ENCODE measurements at places on chromosomes 3 and 15.
A peak's percentile ranks its signal among the peaks of the same experiment; 100 is the strongest.

DNA sequence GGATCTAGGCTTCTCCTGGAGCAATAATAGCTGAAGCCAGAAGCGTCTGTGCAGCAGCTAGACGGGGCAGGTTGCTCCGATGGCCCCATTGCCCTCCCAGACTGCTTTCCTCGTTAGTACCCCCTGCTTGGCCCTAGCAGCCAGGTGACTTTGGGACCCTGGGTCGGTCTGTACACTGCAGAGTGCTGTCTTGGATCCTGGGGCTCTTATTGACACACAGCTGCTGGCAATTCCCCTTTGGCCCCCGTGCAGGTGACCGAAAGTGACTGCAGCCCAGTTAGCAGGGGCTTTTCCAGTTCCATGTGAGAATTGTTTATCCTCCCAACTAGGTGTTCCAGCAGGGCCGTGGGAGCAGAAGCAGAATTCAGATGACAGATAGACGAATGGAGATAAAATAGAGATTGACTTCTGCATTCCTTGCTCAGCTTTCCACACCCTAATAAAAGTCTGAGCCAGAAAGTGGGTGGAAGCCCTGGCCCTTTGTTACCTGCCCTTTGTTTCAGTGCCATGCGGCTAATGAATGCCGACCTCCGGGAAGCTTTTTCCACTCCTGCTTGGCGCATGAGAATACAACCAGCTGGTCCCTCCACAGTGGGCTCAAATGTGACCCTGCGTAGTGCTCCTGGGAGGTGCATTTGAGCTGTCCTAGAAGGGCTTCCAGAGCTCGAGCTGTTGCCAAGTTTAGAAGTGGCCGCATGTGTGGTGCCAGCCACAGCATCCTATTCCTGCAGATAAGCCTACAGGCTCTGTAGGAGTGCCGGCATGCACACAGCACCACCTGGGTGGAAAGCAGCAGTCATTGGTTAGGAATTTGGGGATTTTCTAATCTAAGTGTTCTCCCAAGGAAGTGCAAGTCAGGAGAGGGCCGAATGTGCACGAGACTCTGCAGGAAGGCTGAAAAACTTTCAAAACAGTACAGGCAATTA is 94.4 kb downstream of the SLCO3A1 start:
- no peak for DNase-seq

DNA sequence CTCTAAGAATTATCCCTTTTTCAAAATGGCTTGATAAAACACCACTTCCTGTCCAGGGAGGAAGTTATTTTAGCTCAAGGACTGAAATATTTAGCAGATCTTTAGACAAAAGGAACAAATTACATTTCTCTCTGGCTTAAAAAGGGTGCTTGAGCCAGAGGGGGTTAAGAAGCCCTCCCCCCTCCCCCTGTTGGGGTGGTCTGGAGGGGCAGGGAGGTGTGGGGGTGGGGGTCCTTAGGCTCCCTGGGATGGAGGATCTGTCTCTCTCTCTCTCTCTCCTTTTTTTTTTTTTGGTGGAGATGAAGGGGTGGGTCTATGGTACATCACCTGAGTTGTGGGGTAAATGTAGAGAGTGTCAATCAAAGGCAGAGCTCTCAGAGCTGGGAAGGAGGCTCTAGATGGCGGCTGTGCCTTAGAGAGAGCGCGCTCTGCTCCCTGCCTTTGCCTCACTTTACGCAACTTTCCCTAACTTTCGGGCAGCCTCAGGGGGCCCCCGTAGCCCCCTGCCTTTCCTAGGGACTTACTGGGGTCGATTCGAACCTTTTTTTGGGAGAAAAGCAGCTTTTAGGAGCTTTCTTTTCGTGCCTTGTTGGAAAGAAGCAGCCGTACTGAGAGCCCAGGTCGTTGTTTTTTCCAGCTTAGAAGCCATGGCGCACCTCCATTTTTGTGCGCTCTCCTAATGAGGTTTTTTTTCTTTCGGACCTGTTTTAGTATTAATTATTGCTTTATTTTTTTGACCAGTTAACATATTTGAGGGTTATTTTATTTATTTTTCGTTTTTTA is at the start of gene CHD2:
Gene CHD2 (plus strand): TSS at position 377 of the 783 bp plus-strand sequence. CDS start 914 bp downstream, outside the sequence.
- peak; percentile 74 for DNase-seq

DNA sequence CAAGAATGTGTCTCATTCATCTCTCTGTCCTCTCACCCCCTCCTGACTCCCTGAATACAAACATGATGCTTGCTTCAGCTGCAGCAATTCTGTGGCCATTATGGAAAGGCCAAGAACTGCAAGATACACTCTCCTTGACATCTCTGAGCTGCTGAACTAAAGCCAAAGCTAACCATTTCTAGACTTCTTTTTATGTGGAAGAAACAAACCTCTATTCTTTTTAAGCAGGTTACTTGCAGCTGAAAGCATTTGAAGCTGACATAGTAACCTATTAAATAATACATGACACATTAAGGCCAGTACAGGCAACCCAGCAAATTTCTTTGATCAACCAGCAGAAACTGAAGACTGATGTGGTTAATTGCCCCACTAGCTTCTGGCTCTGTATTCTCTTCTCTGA is 17.5 kb downstream of the FHIT start:
- no peak for DNase-seq

GRCh38 chr15:49718846-49719245 is 98.0 kb downstream of the DTWD1 start:
- DNase-seq, result no peak

- no peak for DNase-seq
Observed at GRCh38 chr3:114622001-114622400, 328.2 kb downstream of the TIGIT start.

DNA sequence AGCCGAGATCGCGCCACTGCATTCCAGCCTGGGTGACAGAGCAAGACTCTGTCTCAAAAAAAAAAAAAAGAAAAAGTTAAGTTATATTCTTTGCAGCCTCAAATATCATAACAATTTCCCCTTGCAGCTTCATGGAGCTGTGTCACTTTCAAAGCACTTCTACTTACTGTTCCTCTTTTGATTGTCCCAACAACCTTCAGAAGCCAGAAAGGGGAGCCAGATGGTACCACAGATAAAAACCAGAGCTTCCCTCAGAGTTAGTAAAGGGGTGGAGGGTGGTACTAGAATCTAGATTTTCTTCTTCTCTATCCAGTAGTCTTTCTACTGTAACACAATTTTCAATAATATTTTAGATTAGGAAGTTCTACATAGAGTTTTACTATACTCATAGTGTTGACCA is 188.8 kb downstream of the TAFA4 start:
- DNase-seq, result no peak

DNA sequence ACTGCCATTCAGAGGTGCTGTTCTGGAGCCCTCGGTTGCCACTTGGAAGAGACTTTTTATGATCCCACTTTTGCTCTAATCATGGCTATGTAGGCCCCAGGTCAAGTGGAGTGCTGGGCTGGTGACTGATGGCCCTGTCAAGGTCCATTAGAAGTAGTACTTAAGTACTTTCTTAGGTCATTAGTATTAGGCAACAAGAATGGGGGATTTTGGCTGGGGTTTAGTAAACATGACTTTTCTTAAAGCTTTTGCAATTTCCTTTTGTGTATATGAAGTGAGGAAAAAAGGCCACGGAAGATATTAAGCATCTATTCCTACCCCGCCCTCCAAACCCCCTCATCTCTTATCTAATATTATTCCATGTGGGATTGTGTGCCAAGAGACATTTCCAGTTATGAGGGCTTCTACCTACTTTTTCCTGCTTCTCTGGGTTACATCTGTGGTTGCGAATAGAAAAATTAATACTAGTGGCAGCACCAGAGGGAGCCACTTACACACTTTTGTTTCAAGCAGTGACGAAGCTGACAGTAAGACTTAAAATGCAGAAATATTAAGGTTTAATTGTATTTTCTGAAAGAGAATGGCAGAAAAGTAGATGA is 13.9 kb downstream of the NLGN1 start:
- no peak for DNase-seq

DNA sequence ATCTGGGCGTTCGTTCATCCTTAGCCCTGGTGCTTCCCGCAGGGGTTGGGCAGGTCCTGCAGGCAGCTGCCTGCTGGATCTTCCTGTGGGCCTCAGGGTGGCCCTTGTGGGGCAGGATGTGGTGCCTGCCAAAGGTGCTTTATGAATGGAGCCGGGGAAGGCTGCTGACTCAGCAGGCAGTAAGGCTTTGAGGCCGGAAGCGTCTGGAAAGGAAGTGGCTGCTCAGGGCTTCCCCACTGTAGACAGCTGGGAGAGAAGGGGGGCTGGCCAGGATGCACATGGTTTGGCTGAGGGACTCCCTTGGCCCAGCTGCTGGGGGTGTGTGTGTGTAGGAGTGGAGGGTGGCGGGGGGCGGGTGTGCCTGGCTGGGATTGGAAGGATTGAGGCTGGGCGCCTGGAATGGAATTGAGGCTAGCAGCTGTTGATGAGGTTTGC is 12.9 kb downstream of the CD276 start:
- DNase-seq, result no peak

GRCh38 chr15:91054816-91055215 is 32.4 kb upstream of the VPS33B start:
- DNase-seq, result no peak

GRCh38 chr3:158801201-158801600 is 653 bp upstream of the MFSD1 start:
- no peak for DNase-seq

DNA sequence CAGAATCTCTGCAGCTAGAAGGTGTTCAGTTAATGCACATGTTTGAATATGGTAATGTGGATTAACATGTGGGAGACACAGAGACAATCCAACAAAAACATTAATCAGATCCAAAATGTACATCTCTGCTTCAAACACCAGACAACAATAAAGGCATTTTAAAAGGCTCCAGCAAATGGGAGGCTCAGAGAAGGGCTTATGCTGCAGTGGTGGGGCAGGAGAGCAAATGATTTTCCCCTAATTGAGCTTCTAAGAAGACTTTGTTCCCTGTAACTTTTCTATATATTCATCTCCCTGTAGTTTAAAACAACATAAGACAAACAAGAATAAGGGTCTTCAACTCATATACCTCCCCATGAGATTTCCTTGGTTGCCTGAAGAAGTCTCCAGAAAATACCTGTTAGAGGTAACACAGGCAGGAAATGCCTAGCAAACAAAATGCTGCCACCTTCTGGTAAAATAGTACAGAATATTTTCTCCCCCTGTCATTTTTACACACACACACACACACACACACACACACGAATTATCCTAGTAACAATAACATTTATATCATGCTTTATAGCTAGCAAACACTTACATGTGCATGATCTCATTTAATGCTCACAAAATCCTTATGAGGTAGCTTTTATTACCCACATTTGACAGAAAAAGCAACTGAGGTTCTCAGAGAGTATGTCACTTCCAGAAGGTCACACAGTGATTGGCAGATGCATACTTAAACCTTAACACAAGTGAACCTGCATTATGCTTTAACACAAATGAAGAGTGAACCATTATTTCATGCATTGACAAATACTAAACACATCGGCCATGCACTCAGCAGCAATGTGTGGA is 123.4 kb upstream of the MB21D2 start:
- peak; percentile 54 for DNase-seq

DNA sequence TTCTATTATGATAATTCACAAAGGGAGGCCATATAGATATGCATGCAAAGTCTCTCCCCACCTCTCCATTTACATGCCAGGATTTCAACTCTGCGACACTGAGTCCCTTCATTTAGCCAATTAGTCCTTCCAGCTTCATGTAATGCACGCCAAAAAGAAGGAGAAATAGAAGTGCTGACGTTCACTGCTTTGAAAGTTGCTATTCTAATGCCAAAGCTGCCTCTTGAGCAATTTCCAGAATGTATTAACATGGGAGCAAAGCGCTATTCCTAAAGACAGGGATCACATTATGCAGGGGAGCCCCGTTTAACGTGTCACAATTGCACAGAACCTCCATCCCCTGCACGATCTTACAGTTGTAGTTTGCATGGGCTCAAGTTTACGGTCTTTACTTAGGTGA is 130.5 kb downstream of the TIGIT start:
- DNase-seq, result no peak

GRCh38 chr3:135897715-135898114 is 67.8 kb upstream of the PPP2R3A start:
- DNase-seq, result no peak

- no peak for DNase-seq
Observed at GRCh38 chr3:105593315-105593714, 226.6 kb downstream of the ALCAM start.

DNA sequence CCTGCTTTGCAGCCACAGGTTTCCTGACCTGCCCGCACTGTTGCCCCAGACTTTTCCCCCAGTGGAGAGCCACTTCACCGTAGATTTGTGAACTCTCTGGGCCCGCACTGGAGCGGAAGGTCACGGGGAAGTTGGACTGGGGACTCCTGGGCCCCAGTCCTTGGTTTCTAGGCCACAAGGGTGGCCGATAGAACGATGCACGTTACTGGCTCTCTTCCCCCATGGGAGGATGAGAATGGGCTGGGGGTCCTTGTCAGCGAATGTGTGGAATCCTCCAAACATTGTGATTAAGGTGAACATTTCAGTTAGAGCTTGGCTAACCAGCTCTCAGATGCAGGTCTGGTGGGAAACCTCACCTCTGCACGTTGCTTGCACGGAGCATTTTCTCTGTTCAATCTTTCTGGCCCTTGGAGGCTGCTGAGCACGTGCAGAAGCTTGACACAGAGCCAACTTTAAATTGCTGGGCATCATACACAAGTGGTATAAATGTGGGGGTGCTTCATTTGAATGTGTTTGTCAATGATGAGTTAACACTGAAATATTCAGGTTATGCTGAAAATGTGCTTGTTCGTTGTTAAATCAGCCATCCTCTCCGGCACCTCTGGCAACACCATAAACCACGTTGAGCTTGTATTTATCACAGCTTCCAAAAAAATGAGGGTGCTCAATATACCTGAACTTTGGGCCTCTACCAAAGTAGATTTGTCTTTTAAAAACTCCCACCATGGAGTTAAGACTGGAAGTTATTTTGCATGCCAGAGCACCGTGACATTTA is 976 bp downstream of the DIS3L start:
- DNase-seq, result peak; percentile 16

- no peak for DNase-seq
Observed at GRCh38 chr3:127256733-127257271, 31.0 kb downstream of the PRR20G start.

DNA sequence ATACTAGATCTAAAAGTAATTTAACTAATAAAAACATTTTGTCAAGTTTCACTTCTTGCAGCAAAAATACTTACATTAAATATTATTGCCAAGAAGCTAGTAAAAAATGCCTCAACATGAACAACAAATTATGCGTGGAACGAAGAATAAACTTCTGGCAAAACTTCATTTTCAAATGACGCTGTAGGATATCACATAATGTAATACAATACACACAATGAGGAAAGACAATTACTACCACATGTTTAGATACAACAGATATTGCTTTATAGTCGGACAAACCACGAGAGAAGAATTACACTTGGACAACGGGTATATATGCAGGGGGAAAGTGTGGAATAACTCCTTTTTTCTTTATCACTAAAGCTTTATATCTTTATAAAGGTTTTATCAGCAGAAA is 21.6 kb downstream of the P3H2 start:
- no peak for DNase-seq

- no peak for DNase-seq
Observed at GRCh38 chr3:104738271-104738670, 628.4 kb upstream of the ALCAM start.

All from NCI-H1930 (cell line).